ENCODE measurements at places on chromosomes 11 and 22.

DNA sequence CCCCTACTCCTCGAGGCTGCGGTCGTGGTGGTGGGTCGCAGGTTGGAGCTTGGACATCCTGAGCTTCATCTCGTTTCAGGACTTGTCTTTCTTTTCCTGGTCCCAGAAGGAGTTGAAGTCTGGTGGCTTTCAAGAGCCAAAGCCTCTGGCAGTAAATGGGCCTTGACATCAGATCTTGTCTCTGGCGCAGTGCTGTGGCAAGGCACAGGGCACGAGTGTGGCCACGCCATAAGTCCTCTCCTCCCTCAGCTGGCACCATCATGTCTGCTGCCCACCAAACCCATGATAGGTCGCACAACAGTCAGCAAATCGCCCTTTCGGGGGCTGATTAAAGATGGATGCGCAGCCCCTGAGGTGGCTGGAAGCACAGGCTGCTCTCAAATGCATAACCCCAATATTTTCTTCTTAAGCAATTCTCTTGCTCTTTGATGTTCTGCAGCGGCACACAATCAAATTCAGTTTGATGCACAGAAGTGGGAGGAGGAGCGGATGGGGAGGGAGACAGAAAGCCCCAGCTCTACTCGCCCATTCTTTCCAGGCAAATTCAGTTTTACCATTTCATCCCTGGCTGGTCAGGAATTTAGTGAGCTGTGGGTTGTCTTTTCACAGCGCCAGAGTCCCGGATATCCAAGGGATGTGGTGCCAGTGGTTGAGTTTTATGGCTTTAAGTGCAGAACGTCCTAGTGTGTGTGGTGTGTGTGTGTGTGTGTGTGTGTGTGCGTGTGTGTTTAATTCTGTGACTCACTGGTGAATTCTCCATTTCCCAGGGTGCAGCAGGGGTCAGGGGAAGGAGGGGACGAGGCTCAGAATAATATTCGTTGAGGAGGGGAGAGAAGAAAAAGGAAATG lies 162.0 kb downstream of the DSCAML1 start:
- DNase-seq: no peak

DNA sequence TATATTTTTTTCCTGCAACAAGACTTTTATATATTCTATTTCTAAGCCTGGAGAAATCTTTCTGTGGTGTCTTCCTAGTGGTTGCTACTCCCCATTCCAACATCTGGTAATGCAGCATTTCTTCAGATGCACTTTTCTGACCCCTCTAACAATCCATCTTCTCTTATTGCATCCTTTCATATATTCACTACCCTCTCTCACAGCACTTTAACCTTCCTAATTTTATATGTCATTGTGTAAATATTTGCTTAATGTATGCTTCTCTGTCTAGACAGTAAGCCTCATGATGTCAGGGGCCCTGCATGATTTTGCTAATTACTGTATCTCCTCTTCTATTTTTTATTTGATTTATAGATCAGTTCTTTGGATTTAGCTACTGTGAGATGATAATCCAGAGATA lies 701.6 kb downstream of the KCNA4 start:
- no peak for DNase-seq

- peak; percentile 90 for DNase-seq
Measured at GRCh38 chr11:118911880-118912741, 13.6 kb downstream of the BCL9L start.

GRCh38 chr11:64643256-64643881 lies 52.3 kb downstream of the SLC22A12 start:
- DNase-seq: no peak

GRCh38 chr22:48699511-48699910 lies 1128.2 kb downstream of the BRD1 start:
- DNase-seq: no peak

DNA sequence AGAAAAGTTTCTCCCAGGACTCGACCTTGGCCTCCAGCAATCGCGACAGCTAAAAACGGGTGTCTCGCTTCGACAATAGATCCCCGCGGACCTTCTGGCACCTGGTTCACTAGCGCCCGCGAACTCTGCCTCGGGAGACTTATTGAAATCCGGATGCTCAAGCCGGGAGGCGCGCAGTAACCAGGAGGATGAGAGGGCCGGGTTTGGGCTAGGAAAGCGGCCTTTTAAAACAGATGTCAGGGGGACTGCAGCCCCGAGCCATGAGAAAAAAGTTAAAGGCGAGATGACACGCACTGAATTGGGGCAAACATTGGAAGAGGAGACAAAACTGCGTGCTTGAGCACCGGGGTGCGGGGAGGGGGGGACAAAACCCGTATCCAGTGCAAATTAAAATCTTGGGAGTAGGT lies 637 bp upstream of the ZBTB16 start:
- DNase-seq: no peak

- no peak for DNase-seq
Measured at GRCh38 chr22:35742342-35743100, 24.8 kb downstream of the APOL5 start.

- no peak for DNase-seq
Measured at GRCh38 chr11:134048028-134048427, 20.8 kb upstream of the JAM3 start.

DNA sequence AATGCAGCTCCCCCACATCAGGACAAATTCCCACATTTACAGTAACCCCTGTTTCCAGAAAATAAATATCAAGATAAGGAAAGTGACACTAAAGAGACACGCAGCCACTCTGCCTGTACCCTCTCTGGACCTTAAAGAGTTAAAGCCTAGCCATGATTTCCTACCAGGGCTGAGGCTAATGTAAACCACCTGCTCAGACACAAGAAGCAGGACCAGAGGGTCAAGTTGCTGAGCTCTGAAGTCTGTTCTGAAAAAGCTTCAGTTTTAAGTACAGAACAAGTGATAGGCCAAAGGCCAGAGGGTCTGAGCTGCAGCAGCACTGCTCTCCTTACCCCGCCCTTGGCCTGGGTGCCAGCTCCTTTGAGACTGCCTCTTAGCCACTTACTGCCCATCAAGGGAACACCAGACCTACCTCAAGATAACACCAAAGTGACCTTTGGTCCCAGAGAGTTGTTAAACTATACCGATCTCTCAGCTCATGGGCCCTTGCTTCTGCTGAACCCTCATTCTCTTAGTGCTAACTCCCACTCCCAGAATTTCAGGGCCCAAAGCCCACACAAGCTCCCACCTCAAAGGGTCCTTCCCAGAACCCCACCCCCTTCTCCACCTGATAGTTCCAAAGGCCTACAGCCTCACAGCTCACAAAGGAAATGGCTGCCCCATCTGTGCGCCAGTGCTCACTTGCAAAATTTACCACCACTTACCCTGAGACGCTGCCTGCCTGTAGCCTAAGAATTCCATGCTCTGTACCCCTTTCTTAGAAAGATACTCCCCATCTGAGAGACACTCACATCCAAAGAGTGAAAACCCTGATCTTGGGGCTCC lies 40.5 kb downstream of the IL18BP start:
- peak; percentile 77 for DNase-seq

DNA sequence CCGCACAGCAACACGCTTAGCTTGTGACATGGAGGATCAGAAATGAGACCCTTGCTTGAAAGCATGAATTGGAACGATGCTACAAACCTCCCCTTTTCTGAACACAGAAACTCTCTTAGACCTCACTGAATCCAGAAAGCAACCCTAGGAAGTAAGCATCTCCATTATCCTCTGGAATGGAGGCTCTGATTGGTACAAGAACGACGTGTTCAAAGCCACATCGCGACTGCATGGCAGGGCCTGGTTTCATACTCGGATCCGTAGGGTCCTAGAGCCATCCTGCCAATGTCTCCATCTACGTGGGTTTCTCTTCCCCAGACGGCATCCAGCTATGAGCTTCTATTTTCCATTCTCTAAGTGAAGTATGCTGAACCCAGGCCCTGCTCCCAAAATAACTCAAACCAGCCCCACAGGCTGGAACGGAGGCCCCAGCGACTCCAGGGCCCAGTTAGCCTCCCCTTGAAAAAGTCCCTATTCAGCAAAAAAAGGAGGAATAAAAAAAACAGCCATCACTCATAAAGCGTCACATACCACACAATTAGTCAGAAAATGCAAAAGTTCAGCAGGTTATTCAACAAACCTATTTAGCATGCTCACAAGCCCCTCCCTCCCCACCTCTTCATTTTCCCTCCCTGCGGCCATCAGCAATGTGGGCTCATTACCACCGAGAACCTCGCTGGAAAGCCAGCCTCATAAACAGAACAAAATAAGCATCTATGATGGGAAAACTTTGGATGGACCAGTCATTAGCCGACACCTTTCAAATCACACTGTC lies 7.1 kb upstream of the MN1 start:
- DNase-seq: no peak

DNA sequence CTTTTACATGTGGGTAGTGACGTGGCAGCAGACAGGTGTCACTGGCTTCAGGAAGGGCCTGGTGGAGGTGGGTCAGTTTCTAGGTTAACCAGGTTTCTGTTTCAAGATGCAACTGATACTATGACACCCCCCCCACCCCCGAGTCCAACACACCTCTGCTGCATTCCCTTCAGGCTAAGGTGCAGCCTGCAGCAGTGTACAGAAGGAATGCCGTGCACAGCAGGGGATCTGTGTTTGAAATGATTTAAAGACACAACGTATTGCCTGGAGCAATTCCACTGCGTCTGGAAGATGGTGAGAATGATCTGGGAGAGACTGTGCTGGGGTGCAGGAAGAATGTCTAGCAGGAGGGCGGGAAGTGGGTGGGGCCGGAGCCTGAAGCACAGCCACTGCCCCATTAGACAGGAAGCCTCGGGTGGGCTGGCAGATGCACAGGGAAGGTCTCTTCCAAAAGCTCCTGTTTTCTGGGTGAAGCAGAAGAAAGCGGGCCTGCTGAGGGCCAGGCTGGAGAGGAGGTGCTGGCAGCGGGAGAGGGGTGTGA lies 11.9 kb upstream of the TESMIN start:
- no peak for DNase-seq

DNA sequence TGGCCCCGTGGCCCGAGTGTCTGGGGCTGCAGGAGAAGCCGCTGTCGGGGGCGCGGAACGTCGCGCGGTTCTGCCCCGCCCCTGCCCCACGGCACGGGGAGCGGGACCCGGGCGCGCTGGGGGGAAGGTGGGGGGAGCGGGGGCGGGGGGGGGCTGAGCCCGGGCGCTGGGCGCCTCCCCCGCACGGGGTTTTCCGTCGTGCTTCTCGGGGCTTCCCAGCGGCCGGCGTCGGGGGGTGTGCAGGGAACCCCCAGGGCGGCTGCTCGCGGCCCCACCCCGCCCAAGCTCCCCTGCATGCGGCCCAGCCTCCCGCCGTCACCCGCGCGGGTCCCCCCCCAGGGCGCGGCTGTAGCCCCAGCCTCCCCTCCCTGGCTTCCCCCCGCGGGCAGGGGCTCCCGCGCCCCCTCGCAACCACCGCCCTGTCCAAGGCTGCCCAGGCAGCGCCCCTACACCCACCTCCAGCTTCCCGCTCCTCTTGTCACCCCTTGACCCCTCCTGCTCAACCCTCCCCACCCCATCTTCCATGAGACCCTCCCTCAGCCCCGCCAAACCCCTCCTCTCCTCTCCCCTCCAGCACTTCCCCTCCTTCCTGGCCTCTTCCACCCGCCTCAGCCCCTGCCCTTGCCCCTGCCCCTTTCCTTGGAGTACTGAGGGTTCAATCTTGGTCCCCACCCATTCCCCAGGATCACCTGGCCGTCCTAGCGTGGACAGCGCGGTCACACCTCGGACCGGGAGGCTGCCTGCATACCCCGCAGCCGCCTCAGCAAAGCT lies 1.7 kb downstream of the IL17REL start:
- DNase-seq: no peak

DNA sequence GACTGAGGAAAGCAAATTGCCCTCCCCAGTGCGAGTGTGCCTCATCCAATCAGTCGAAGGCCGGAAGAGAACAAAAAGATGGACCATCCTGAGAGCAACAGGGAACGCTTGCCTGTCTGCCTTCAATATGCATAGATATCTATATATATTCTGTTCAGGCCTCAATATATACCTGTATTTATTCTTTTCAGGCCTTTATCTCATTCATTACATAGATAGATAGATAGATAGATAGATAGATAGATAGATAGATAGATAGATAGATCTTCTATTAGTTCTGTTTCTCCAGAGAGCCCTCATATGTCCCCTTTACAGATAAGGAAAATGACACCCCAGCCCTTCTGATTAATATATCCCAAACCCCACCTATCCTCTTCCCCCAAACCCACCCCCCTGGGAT lies 55.1 kb upstream of the LMO2 start:
- DNase-seq: no peak

DNA sequence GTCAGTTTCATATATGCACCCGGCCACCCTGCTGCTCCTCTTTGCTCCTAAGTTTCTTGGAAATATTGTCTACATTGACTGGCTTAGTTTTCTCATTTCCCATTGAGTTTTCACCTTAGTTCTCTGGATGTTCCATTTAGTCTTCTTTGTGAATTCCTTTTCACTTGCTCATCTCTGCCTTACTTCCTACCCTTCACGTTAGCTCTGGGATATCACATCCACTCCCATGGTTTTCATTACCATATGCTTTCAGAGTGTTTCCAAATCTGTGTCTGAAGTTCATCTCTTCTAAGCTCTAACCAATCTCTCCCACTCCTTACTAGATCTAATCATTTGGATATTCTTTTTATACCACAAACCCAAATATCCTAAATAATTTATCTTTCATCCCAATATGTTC lies 226.4 kb downstream of the FAM76B start:
- no peak for DNase-seq

GRCh38 chr11:68326334-68327215 lies 14.2 kb downstream of the LRP5 start:
- DNase-seq: peak; percentile 64

- DNase-seq: no peak
Measured at GRCh38 chr11:30489076-30489475, 97.1 kb downstream of the MPPED2 start.

DNA sequence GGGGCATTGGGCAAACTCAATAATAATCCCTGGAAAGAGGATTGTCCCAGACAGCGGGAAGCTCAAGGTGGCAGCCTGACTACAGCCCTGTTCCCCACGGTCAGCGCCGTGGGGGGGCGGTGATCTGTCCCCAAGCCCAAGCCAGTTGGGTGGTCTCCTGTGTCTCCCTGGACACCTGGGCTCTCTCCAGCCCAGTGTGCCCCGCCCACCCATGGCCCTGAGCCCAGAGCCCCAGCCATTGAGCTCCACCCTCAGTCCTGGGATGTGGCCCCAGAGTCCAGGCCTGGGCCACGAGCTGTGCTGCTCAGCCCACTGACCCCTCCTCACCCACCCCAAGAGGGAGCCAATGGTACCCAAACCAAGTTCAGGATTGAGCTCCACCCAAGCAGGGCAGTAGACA lies 27.9 kb upstream of the PDE2A start:
- DNase-seq: no peak

DNA sequence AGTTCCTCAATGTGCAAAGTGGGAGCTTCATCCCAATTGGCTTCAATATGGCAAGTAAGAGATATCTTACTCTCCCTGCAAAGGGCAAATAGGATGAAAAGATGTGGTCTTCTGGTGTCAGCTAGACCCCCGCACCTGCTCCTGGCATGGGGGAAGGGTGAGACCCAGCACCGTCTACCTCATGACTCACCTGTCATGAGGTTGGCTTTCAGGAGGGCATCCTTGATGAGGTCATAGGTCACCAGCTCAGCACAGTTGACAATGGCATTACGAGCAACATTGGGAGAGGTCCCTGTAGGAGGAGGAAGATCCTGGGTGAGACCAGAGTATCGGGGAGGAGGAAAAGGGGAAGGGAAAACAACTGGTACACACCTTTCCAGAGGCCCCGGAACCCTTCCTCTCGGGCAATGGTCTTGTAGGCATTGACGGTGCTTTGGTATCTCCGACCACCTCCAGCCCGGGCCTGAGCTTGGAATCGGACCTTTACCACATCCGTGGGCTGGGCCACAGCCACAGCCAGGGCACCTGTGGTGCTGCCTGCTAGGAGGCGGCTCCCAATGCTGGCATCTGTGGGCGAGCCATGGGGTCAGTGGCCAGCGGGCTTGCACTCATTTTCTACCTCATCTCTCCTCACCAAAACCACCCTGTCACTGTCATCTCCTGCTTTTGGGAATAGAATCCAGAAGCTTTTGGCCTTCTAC lies 6.0 kb downstream of the UCP2 start:
- DNase-seq: no peak

GRCh38 chr11:75275581-75275980 lies 35.0 kb downstream of the TPBGL start:
- peak; percentile 70 for DNase-seq
